ENCODE measurements at places on chromosomes 16 and 17. TPM values are rescaled to one million over a fixed set of nuclear protein-coding genes. Genes with fewer than 3 reads are reported as not detected.

Gene ARSG
- total RNA-seq = 16.8 TPM

Gene CLEC19A
- not detected for total RNA-seq

Gene PRSS22
- total RNA-seq = not detected

Gene C16orf86
- total RNA-seq = 4.3 TPM

GRCh38 chr17:70588003-70588402, 418.7 kb downstream of the KCNJ2 start:
- H3K36me3 ChIP-seq = no peaks in the 10 kb centered on the region
- H3K27ac ChIP-seq = no peak overlapping the region
- H3K4me3 ChIP-seq = no peak overlapping the region
- H3K27me3 ChIP-seq = no peaks in the 10 kb centered on the region
- no peaks in the 10 kb centered on the region for H3K4me1 ChIP-seq

GRCh38 chr16:54178478-54178976, 108.1 kb downstream of the IRX3 start:
- H3K4me3 ChIP-seq = no peak overlapping the region
- DNase-seq = no peak
- no peaks in the 10 kb centered on the region for H3K4me1 ChIP-seq
- H3K27ac ChIP-seq = no peak overlapping the region

- no peak for DNase-seq
- no peaks in the 10 kb centered on the region for H3K36me3 ChIP-seq
- peaks cover 1% of the 10 kb centered on the region for H3K27me3 ChIP-seq
- no peaks in the 10 kb centered on the region for H3K4me1 ChIP-seq
These were observed 121.4 kb upstream of the CDH5 start for GRCh38 chr16:66245072-66245471.

GRCh38 chr16:84315422-84315821, 20.7 kb downstream of the WFDC1 start:
- H3K4me3 ChIP-seq = no peak overlapping the region
- H3K36me3 ChIP-seq = no peaks in the 10 kb centered on the region
- H3K4me1 ChIP-seq = no peaks in the 10 kb centered on the region
- H3K27ac ChIP-seq = no peak overlapping the region

- no peak overlapping the region for H3K27ac ChIP-seq
- no peaks in the 10 kb centered on the region for H3K4me1 ChIP-seq
- no peaks in the 10 kb centered on the region for H3K27me3 ChIP-seq
- no peak for DNase-seq
These were observed 177.2 kb downstream of the CDH8 start for GRCh38 chr16:61858988-61859387.

DNA sequence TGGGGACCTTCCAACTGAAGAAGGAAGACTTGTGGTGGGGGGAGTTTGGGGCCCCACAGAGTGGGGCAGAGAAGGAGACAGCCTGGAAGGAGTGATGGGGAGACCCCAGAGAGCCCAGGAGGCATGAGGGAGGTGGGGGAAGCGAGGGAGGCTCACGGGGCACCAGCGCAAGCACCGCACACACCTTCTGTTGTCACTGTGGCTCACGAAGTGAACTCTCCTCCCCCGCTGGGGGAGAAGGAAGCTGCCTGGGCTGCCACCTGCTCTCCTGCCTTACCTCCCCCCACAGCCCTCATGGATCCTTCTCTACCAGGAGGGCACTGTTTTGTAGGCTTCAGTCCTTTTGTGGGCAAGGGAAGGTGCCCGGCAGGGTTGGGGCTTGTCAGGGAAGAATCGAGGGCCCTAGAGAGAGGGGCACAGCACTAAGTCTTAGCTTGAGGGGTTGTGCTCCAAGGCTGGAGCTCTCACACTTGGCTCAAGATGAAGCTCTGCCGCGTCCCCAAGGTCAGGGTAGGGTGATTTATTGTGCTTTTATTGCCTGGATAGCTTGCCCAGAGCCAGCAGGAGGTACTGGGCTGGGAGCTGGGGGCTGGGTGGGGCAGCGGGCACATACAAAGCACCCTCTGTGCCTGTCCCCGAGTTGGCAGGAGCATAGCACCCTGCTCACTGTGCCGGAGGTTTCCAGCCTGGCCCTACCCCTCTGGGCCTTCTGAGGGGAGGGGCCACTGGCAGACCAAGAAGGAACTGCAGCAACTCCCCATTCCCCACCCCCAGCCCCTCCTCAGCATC, 4.6 kb upstream of the STARD3 start:
- H3K36me3 ChIP-seq = no peaks in the 10 kb centered on the region
- no peak for DNase-seq
- H3K27me3 ChIP-seq = peaks cover 28% of the 10 kb centered on the region
- no peak overlapping the region for H3K27ac ChIP-seq
- peaks cover 22% of the 10 kb centered on the region for H3K4me1 ChIP-seq

DNA sequence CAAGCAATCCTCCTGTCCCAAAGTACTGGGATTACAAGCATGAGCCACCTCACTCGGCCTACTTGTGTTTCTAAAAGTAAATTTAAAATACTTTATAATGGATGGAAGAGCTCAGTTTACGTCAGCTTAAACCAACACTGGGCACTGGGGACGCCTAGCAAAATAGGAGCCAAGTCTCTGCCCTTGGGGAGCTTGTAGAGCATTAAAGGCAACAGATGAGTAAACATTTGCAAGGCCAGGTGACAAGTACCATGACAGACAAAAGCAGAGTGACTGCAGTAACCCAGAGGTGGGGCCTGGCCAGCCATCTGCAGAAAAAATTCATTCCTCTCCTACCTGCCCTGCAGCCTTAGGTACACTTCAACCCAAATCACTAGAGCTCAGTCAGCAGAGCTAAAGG, 12.1 kb upstream of the NLK start:
- H3K27me3 ChIP-seq = no peaks in the 10 kb centered on the region
- no peak overlapping the region for H3K27ac ChIP-seq
- H3K36me3 ChIP-seq = no peaks in the 10 kb centered on the region
- no peak for DNase-seq
- peaks cover 10% of the 10 kb centered on the region for H3K4me1 ChIP-seq
- H3K4me3 ChIP-seq = no peak overlapping the region

DNA sequence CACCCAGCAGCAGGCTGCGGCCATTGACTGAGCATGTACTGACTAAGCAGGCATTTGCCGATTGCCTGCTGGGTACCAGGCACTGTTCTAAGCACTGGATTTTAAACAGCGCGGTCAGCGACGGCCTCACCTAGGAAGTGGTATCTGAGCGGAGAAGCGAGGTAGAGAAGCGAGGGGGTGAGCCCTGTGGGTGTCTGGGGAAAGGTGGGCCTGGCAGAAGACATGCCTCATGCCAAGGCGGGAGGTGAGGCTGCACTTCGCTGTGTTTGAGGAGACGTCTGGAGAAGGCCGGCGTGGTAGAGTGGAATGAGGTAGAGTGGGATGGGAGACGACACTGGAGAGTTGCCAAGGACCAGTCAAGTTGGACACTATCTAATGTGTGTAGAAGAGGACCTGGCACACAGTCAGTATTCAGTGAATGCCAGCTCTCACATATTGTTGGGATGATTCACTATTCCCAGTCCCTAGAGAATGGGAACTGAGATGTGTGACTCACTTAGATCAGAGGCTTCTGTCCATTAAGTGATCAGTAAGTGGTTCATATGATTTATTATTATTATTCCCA, 14.4 kb downstream of the SYCE1L start:
- H3K27ac ChIP-seq = no peak overlapping the region
- no peaks in the 10 kb centered on the region for H3K27me3 ChIP-seq
- peak overlapping the region; percentile 79 for H3K4me3 ChIP-seq
- peaks cover 11% of the 10 kb centered on the region for H3K4me1 ChIP-seq

DNA sequence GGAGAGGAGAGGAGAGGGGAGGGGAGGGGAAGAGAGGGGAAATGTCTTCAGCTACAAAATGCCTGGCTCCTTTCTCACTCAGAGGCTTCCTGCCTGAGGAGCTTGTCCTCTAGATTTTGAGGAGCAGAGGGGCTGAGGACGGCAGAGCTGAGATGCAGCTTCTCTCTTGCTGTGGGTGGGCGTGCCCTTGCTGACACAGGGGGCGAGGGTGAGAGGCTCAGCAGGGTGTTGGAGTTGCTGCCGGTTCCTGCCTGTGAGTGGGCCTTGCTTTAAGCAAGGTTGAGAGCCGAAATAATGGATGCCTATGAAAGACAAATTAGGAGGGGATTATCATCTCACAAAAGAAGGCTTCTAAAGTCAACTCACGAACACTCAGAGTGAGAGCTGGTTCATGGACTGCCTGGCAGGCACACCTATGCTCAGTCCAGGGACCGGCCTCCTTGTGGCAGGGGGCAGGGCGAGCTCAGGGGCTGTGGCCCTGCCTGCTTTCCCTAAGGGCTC, 215.6 kb downstream of the MSI2 start:
- H3K36me3 ChIP-seq = peaks cover 5% of the 10 kb centered on the region
- DNase-seq = no peak
- H3K4me3 ChIP-seq = no peak overlapping the region
- no peaks in the 10 kb centered on the region for H3K4me1 ChIP-seq
- no peak overlapping the region for H3K27ac ChIP-seq

DNA sequence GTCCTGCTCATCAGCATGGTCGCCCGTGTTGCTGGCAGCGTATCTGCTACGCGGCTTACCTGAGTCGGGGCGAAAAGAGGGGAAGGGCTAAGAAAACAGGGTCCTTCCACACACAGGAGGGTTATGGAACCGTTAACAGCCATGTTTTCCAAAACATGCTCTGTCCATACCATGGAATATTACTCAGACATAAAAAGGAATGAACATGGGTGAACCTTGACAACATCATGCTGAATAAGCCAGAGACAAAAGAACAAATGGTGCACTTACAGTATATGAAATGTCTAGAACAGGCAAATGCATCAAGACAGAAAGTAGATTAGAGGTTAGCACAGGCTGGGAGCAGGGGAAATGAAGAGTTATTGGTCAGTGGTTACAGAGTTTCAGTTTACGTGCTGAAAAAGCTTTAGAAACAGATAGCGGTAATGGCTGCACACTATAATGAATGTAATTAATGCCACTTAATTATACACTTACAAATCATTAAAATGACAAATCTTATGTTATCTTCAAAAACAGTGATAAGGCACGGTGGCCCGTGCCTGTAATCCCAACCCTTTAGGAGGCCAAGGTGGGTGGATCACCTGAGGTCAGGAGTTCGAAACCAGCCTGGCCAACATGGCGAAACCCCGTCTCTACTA, 7.8 kb downstream of the NPRL3 start:
- peaks cover 34% of the 10 kb centered on the region for H3K4me1 ChIP-seq
- H3K36me3 ChIP-seq = peaks cover 3% of the 10 kb centered on the region
- no peak for DNase-seq

DNA sequence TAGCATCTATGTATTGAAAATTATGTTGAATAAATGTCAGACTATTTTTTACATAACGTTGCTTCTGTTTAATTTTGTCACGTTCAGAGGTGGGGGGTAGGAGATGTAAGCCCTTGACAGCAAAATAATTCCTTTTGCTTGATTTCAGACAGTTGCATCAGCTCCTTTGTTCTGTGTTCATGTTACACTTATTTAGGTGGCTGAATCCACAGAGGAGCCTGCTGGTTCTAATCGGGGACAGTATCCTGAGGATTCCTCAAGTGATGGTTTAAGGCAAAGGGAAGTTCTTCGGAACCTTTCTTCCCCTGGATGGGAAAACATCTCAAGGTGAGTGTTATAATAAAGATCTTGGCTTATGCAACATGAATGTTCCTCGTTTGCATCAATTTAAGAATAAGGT, 4.5 kb downstream of the HERPUD1 start:
- H3K27ac ChIP-seq = peak overlapping the region; percentile 18
- peak overlapping the region; percentile 98 for H3K4me3 ChIP-seq
- no peaks in the 10 kb centered on the region for H3K27me3 ChIP-seq
- H3K4me1 ChIP-seq = peaks cover 67% of the 10 kb centered on the region
- no peak for DNase-seq

DNA sequence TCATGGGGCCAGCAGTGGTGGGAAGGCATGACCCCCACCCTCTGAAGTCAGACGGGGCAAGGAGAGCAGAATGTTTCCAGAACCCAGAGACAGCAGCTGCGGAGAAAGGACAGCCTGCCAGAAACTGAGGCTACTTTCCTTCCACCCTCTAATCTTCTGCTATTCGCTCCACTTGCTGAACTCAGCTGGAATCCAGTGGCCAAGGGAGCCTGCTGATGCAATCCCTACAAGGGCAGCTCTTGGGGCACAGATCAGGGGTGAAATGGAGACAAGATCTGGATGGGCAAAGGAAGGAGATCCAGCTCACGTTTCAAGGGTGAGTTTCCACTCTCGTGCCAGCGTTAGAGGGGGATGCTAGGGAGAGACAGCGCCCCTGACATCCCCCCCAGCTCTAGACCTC, 479.1 kb downstream of the SLC39A11 start:
- DNase-seq = no peak
- H3K27me3 ChIP-seq = peaks cover 29% of the 10 kb centered on the region
- H3K4me3 ChIP-seq = no peak overlapping the region
- peaks cover 23% of the 10 kb centered on the region for H3K4me1 ChIP-seq
- H3K27ac ChIP-seq = no peak overlapping the region

- H3K27me3 ChIP-seq = peaks cover 5% of the 10 kb centered on the region
- H3K36me3 ChIP-seq = no peaks in the 10 kb centered on the region
- DNase-seq = no peak
- H3K27ac ChIP-seq = no peak overlapping the region
- no peak overlapping the region for H3K4me3 ChIP-seq
- no peaks in the 10 kb centered on the region for H3K4me1 ChIP-seq
These were observed 9.1 kb downstream of the SLC4A1 start for GRCh38 chr17:44258811-44259351.

Measured in activated CD4-positive, alpha-beta memory T cell treated with anti-CD3 and anti-CD28 coated beads, Interleukin-2, amount 10 ng/mL, durations not matched to agents 7 days and 5 days (primary cell).